ENCODE measurements at places on chromosomes 13 and 19.

DNA sequence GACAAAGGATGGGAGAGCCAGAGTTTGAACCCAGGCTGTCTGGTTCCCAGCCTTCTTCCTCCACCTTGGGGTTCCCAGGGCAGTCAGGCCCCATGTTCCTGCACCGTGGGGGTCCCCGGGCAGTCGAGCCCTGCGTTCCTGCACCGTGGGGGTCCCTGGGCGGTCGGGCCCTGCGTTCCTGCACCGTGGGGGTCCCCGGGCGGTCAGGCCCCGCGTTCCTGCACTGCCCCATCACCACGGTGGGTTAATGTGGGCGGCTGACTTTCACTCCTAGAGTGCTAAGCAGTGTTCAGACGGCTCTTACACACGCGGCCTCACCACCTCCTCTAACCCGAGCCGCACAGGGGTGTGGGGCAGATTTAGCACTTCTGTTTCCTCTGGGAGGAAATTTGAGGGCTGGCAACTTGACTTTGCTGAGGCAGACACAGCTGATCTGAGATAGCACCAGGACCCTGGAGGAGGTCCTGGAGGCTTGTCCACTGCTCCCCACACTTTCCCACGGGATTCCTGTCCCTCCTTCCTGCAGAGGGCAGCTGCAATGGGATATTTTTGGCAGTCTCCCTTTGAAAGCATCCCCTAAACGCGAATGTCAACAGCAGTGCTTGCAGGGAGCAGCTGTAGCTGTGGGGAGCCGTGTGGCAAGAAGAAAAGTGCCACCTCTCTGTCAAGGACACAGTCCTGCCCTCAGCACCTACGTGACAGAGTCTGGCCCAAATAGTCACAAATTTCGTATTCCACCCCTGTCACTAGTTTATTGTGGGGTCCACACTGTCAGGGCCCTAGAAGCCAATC, 239.4 kb downstream of the TEX29 start:
- DNase-seq: no peak

DNA sequence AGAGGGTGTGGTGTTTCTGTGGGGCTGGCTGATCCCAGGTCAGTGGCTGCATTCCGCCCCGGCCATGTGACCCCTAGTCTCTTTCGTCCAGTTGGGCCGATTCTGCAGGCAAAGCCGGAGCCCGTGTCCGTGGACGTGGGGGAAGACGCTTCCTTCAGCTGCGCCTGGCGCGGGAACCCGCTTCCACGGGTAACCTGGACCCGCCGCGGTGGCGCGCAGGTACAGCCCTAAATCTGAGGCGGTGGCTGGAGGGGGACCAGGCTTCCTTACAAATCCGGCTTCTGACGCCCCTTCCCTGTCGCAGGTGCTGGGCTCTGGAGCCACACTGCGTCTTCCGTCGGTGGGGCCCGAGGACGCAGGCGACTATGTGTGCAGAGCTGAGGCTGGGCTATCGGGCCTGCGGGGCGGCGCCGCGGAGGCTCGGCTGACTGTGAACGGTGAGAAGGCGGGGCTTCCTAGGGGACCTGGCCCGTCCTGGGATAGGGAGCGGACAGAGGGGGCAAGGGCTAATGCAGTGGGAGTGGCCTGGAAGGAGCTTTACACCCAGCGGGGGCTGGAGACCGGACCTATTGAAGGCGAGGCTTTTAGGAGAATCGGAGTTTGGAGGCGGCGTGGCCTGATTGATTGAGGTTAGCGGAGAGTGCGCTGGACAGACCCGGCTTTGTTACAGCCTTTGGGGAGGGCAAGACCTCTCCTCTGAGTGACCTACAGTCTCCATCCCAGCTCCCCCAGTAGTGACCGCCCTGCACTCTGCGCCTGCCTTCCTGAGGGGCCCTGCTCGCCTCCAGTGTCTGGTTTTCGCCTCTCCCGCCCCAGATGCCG, 4.3 kb downstream of the KIRREL2 start:
- no peak for DNase-seq

GRCh38 chr13:106310291-106310865, 225.1 kb downstream of the EFNB2 start:
- DNase-seq: no peak

GRCh38 chr13:94209117-94209516, 270.4 kb downstream of the DCT start:
- no peak for DNase-seq

- no peak for DNase-seq
Measured at GRCh38 chr13:59843040-59843439, 320.7 kb downstream of the DIAPH3 start.

- DNase-seq: no peak
Measured at GRCh38 chr13:46614582-46614981, 61.6 kb downstream of the LRCH1 start.

DNA sequence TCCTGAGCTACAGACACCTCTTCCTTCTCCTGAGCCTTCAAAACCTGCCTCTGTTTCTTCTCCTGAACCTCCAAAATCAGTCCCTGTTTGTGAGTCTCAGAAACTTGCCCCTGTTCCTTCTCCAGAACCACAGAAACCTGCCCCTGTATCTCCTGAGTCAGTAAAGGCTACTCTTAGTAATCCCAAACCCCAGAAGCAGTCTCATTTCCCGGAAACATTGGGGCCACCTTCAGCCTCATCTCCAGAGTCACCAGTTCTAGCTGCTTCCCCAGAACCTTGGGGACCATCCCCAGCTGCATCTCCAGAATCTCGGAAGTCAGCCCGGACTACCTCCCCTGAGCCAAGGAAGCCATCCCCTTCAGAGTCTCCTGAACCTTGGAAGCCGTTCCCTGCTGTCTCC, 10.0 kb downstream of the CHAMP1 start:
- no peak for DNase-seq

GRCh38 chr19:48421548-48421947, 24.2 kb upstream of the GRWD1 start:
- DNase-seq: no peak

DNA sequence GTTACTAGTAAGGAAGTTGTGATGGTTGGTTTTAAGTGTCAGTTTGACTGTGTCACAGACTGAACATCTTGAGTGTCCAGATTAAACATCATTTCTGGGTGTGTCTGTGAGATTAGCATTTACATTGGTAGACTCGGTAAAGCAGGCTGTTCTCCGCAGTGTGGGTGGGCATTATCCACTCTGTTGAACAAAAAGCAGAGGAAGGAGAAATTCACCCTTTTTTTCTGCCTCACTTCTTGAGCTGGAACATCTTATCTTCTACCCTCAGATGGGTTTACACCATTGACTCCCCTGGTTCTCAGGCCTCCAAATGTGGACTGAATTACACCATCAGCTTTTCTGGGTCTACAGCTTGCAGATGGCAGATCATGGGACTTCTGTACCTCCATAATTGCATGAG, 63.7 kb upstream of the ZDHHC20 start:
- no peak for DNase-seq

DNA sequence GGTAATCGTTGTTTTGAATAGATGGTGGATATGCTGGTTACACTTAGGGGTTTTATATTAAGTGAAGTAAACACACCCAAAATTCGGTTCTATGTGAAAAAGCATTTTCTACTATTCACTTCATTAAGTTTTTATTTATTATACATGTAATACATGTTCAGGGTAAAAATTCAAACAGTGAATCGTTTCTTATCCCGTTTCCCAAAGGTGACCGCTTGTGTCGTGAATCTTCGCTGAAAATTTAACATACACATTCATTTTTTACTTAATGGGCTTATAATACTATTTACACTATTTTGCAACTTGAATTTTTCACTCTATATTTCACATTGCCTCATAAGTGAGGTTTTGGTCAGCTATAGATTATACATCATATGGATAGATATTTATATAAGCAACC, 24.5 kb downstream of the IPO5 start:
- DNase-seq: no peak

- DNase-seq: no peak
Measured at GRCh38 chr13:79297128-79297527, 108.9 kb downstream of the RBM26 start.

- no peak for DNase-seq
Measured at GRCh38 chr13:39982745-39983144, 327.3 kb downstream of the COG6 start.

GRCh38 chr19:55508120-55508519, 19.9 kb downstream of the SSC5D start:
- no peak for DNase-seq

DNA sequence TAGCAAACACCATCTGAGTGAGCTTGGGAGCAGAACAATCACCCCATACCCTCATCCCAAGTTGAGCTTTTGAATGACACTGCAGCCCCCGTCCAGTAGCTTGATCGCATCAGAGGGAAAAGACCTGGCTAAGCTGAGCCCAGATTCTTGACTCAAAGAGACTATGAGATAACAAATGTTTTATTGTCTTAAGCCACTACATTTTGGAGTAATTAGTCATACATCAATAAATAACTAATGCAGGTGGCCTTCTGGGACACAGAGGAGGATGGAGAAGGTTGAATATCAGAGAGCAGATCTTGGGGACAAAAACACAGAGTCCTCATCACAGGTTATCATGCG, 24.6 kb upstream of the IGSF23 start:
- DNase-seq: no peak

DNA sequence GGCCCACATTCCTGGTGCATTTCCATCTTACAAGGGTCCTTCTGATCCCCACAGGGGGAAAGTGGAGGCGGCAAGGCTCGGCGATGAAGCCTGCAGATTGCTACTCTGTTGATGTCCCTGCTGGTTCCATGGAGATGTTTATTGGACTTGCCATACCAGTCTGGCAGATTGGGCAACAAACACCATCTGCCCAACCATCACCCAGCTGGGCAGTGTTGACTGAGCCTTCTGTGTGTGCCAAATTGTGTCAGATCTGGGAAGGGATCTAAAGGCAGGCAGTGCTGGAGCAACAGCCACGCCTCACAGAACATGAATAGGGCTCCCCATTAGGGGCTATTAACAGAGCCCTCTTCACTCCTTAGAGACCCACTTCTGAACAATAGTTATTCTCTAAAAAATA, 35.0 kb downstream of the FLT1 start:
- DNase-seq: no peak

DNA sequence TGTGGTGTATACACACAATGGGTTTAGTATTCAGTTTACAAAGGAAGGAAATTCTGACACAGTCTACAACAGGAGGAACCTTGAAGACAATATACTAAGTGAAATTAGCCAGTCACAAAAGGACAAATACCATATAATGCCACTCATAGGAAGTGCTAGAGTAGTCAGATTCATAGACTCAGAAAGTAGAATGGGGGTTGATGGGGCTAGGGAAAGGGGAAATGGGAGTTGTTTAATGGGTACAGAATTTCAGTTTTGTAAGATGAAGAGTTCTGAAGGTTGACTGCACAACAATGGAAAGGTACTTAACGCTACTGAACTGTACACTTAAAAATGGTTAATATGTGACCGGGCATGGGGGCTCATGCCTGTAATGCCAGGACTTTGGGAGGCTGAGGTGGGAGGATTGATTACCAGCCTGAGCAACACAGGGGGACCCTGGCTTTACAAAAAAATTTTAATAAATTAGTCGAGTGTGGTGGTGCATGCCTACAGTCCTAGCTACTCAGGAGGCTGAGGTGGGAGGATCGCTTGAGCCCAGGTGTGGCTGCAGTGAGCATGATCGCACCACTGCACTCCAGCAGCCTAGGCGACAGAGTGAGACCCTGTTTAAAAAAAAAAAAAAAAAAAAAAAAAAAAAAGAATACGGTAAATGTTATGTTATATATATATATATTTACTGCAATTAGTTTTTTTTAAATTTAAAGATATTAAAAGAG, 45.0 kb downstream of the SLC15A1 start:
- no peak for DNase-seq

GRCh38 chr13:41434831-41435520, 22.4 kb upstream of the RGCC start:
- DNase-seq: no peak

DNA sequence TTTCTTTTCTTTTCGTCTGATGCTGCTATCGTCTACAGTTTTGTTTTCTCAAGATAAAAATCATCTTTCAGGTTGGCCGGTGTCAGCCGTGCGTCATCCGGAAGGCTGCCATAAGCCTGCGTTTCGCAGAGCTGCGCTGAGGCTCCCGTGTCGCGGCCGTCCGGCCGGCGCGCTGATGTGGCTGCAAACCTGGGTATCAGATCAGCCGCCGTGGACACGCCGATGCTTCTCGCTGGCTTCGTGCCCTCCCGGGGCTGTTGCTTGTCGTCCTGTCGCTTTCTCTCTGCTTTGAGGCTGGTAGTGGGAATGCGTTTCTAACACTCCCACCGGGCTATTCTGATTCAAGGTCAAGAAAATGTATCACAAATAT, 45.9 kb upstream of the TFDP1 start:
- DNase-seq: no peak

DNA sequence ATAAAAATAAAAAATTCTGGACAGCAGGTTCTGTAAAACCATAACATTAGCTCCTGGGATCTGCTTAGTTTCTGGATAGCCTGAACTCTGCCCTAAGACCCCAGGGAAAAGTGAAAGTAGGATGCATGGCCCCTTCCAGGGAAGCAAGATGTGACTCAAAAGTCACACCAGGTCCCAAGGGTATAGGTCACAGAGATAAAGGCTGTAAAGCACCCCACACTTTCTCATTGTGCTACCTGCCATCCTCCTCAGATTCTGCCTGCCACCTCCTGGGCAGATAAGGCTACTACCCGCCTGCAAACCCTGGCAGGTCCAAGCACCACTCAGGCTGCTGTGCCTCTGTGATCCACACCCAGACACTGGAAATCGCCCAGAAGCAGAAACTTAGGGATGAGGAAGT, 20.6 kb downstream of the FFAR2 start:
- peak; percentile 19 for DNase-seq

DNA sequence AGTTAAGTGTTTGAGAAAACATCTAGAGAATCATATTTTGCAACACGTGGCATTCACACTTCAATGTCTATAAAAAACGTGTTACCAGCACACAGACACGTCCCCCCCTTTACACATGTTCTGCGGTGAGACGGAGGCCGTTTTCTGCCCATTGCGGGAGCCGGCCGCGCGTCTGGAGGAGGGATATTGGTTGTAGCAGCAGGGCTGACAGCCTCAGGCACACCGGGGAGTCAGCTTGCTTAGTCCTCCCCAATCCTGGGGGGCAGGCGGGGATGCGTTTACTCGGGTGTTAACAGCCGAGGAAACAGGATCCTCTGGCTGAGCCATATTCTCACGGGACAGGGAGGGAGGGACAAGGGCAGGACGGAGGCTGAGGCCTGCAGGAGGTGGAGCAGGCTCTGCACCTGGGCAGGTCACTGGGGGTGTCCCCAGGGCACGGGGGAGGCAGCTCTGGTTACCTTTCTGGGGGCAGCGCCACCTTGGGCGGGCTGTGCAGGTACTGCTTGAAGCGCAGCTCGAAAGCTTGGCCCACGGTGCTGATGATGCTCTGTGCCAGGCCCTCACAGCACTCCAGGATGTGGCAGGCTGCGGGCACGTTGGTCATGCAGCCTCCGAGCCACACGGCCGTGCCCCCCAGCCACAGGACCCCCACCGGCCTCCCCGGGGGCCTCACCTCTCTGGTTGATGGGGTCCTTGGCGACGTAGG, 25.0 kb downstream of the SHC2 start:
- DNase-seq: no peak

- no peak for DNase-seq
Measured at GRCh38 chr19:29777781-29778309, 33.9 kb upstream of the CCNE1 start.

DNA sequence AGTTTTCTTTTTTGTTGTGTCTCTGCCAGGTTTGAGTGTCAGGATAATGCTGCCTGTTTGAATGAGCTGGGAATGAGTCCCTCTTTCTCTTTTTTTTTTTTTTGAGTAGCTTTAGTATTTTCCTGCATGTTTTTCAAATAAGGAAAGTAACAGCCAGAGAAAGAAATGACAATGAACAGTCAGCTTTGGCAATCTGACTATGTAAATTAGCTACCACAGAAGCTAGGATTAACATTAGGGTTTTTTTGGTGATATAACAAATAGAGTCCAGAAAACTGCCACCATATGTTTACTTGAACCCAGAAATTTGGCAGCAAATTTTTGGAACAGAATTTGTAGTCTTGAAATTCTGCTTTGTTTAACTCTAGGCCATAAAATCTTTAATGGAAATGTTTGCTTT, 50.5 kb downstream of the SGCG start:
- DNase-seq: no peak

All from effector CD8-positive, alpha-beta T cell (primary cell).